ENCODE measurements at places on chromosomes 2 and 18.

DNA sequence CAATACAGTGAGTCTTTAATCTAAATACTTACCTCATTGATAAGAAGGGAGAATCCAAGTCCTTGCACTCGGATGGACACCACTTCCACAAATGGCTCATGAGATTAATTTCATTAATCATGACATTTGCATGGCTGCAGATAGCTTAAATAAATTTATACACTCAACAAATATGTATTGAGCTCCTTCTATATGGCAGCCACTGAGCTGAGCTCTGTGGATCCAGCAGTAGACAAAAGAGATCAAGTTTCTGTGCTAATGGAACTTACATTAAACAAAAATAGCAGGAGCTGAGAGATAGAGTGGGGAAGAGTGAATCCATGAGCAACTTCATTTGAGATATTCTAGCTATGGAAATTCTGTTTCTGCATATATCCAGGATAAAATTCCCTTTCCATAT, 44.4 kb downstream of the RAB27B start:
- DNase-seq = no peak

DNA sequence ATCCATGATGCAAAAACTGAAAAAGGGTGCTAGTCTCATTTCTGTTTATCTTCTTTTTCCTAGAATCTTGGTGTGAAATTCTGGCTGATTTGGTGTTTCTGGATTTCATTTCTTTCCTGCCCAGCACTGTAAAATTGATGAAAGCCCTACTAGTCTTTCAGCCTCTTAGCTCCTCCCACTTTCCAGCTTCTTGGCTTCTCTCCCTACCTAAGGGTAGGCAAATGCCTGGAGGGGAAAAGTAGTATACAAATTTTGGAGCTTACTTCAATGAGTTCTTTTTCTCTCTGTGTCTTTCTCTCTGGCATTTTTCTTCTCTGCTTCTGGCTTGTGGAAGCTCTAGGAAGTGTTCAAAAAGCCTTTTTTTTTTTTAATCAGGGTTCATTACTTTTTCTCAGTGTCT, 160.5 kb downstream of the XIRP2 start:
- no peak for DNase-seq

DNA sequence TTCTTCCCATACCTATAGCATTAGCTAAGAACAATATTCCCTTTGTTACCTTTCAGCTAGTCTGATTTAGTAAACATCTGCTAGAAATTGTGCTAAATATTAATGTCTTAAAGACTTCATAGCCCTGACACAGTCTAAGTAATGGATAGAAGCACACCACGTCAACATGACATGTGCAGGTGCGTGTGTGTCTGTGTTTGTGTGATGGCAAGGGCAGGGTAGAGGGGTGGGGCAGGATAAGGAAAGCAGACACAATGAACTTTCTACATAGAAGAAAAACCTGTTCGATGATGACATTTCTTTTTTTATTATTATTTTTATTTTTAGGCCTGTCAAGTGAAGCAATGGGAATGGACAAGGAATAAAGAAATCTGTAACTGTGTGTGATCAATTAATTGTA, 223.3 kb downstream of the NOL4 start:
- no peak for DNase-seq

DNA sequence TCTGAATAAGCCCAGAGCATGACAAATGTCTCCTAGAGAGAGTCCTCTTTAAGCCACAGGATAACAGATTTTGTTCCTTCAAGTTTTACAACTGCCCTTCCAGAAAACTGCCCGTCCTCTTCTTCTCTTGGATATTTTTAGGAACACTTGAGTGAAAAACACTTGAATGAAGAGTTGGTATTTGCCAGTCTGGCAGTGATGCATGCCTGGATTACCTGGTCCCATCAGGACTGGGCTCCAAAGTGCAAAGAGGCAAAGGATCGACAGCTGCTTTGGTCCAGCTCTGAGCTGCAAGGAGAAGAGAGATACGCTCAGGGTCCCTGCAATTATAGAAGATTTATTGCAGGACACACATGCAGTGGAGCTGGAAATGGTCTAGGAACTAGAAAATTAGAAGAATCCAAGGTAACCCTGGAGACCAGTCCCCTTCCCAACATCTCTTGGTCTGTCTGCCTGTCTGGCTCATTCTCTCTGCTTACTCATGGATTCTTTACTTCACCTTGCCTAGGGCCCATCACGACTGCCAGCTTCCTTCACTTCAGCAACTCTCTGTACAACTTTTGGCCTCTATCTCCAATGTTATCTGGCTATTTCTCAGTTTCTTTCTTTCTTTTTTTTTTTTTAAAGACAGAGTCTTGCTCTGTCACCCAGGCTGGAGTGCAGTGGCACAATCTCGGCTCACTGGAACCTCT, 112.1 kb upstream of the SIX2 start:
- no peak for DNase-seq

- DNase-seq = no peak
These were observed 57.3 kb upstream of the MBOAT2 start for GRCh38 chr2:9060819-9061218.

GRCh38 chr2:41716497-41716896, 331.3 kb upstream of the PKDCC start:
- DNase-seq = no peak

DNA sequence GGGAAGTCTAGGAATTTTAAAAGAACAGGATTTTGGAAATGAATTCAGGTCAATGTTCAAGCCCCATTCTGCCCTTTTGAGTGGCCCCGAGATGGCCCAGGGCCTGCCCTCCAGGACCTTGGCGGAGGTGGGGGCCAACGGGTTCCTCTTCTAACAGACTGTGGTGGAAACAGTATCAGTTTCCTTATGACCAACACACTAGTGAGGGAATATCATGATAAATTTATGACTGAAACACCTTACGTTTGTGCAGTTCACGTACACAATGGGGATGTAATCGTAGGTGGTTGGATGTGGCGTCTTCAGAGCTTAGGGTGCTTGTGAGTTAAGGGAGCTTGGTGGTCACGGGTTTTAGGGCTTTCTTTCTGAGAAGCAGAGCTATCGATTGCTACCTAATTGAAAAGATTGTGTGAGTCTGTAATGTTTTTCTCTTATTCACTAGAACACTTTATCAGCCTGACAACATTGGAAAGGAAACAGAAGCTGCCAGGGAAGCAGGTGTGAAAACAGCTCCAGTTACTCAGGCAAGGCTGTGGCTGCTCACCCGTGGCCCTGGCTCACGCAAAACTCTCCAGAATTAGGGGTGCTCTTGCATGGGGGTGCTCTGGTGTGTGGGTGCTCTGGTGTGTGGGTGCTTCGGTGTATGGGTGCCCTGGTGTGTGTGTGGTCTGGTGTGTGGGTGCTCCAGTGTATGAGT, 165.3 kb downstream of the SNTG2 start:
- no peak for DNase-seq

GRCh38 chr2:196247114-196247975, 76.0 kb upstream of the STK17B start:
- DNase-seq = no peak

DNA sequence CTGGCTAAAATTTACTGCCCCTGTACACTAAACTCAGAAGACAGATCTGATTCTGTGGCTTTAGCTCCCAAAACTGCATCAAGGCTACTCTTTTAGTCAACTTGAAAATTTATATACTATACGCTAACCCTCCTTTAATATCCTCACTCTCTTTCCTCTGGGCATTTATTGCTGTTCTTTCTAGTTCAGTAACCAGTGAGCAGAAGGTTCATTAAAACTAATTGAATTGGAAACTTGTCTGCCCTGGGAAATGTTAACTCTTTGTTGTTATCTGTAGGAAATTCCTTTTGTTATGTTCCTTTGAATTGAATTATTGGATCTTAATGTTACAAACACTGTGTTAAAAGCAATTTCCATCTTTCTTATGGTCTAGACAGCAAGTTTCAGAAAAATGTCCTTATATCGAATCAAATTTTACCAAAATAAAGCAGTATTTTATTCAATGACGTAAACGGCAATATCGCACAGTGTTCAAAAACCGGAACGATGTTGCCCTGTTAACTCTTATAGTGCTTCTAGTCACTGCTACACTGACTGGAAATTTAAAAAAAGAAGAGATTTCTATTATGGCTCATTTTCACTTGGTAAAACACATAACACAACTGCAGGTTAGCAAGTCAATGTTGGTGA, 168.3 kb downstream of the NR4A2 start:
- no peak for DNase-seq

- no peak for DNase-seq
These were observed 52.6 kb upstream of the KIDINS220 start for GRCh38 chr2:8889978-8890377.

DNA sequence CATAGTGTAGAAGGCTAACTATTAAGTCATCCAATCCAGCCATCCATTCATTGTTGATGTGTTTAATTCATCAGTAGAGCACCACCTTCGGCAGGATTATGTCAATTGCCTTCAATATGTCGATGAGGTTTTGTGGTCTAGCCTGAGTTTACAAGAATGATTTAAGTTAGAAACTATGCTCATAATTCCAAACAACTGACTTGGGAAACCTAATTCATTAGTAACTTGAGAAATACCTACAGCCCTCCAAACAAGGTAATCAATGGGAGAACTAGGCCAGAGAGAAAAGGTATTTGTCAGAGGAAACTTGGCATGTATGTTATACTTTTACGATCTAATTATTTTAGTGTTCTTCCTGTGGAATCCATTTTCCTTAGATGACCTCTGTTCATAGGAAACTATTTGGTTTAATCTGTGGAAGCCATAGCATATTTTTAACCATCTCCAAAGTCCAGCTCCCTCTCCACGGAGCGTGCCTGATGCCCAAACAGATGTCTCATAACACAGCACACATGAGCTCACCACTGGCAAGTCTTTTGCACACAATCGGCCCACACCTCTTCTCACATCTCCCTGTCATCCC, 148.5 kb downstream of the GFPT1 start:
- DNase-seq = no peak

- no peak for DNase-seq
These were observed 275.7 kb downstream of the MYCN start for GRCh38 chr2:16215902-16216557.

- DNase-seq = peak; percentile 15
These were observed 41.8 kb downstream of the TGFBRAP1 start for GRCh38 chr2:105287692-105288091.

DNA sequence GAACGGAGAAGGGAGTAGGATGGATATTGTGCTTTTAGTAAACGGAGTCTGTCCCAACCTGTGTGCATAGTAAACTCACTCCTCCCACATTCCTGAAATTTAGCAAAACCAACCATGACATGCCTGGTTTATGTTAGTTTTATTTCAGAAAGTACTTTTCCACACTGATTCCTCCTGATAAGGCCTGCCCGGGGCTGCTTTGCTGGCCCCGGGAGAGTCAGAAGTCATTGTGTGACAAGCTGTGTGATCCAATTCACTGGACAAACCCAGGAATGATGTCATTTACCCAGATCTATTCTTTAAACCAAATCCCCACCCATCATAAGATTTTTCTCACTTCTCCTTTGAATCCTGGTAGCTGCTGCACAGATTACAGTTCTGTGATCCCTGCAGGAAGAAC, 109.0 kb downstream of the SETBP1 start:
- DNase-seq = no peak

DNA sequence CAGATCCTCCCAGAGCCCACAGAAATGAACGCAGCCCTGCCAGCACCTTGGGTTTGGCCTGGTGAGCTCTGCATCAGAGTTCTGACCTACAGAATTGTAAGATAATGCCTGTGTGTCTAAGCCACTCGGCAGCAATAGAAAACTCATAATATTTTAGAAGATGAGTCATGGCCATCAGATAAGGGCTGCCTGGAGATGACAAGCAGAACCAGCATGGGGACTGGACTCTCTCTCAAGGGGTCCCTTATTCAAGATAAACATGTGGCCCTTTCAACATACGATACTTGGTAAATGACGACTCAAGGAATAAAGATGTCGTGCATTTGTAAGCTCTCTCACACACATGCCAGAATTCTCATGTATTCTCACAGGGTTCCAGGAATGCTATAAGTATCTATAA, 8.5 kb upstream of the AGAP1 start:
- no peak for DNase-seq

DNA sequence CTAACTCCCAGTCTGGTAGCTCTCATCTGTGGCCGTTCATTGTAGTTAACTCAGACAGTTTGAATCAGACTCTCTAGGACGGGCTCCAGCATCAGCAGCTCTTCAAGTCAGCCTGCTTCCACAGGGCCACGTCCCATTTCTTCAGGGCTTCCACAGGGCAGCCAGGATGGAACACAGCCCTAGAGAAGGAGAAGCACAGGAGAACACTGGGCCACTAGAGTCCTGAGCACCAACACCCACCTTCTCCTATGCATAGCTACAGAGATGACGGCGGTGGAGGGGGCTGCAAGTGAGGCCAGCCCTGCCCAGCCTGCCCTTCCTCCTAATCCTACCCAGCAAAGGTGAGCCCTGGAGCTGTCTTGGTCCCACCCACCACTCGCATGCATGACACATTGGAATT, 10.2 kb upstream of the TEX261 start:
- DNase-seq = no peak

DNA sequence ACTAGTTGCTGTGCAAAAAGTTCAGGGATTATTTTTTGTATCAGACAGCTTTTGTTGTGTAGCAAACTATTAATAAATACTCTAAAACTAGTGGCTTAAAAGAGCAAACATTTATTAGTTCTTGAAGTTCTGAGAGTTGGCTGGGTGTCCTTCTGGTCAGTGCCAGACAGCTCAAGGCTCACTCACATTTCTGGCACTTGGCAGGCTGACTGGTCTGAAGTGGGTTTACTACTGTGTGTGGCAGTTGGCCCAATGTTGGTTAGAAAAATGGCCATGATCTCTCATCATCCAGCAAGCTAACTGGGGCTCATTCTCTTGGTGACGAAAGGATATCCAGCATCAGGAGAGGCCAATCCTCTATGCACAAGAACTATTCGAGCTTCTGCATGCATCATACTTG, 71.4 kb upstream of the ZNF385B start:
- no peak for DNase-seq

- DNase-seq = no peak
These were observed 268.3 kb upstream of the CYP26B1 start for GRCh38 chr2:72415781-72416475.

- no peak for DNase-seq
These were observed 62.3 kb upstream of the YWHAQ start for GRCh38 chr2:9693196-9693491.

All from stimulated activated CD4-positive, alpha-beta T cell treated with anti-CD3 and anti-CD28 coated beads, Interleukin-4, amount 100 ng/mL, for 1 hour (primary cell).